Cerebellar nuclear complex (tissue), 1 donor: ENCODE measurements at places on chromosomes 6 and 20.
A peak's percentile ranks its signal among the peaks of the same experiment; 100 is the strongest.

DNA sequence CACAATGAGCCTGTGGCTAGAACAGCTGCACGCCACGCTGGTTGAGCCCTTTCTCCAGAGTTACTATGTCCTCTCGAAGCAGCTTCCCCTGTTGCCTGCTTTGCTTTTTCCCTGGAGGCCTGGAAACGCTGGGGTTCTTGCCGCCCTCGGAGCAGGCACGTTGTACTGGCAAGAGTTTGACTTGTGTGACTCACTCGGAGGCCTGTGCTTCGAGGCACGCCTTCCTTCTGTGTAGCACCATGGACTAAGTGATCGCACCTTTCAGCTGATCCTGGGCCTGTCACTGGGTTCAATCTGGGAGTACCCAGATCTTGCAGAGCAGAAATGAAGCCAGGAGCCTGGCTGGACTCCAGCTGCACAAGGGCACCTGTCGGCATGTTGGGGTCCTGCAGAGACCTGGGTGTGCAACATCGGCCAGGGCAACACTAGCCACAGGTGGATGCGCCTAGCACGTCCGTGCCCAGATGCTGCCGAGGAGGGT is 5.2 kb downstream of the INSM1 start:
- DNase-seq: no peak

GRCh38 chr20:11227602-11228001 is 553.8 kb upstream of the JAG1 start:
- DNase-seq: no peak

DNA sequence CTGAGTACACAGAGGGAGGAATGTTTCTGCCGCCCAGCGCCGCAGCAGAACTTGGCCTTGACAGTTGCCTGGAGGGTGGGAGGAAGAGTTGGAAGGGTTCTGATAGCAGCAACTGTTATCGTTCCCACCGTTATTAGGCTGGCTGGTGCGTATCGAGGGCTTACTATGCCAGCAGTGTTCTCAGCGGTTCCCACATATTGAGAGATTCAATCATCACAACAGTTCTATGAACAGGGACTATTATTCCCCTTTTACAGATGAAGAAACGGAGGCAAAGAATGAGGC is 380.1 kb upstream of the SULF2 start:
- no peak for DNase-seq

- no peak for DNase-seq
These were observed 472.2 kb downstream of the UTRN start for GRCh38 chr6:144757299-144757698.

DNA sequence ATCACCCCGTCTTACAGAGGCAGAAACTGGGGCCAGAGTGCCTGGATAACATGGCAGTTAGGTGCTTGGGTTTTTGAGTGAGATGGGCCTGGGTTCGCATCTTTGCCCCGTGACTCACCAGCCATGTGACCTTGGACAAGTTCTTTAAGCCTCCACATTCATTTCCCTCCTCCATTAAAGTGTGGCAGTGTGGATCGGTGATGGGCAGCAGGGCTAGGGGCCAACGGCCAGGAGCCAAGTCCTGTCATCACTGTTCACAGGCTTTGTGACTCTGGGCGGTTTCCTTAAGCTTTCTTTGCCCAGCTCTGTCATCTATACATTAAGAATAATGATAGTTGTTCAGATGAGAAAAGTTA is 85.5 kb upstream of the PMEPA1 start:
- no peak for DNase-seq

GRCh38 chr20:23131766-23132165 is 45.6 kb upstream of the CD93 start:
- DNase-seq: no peak

DNA sequence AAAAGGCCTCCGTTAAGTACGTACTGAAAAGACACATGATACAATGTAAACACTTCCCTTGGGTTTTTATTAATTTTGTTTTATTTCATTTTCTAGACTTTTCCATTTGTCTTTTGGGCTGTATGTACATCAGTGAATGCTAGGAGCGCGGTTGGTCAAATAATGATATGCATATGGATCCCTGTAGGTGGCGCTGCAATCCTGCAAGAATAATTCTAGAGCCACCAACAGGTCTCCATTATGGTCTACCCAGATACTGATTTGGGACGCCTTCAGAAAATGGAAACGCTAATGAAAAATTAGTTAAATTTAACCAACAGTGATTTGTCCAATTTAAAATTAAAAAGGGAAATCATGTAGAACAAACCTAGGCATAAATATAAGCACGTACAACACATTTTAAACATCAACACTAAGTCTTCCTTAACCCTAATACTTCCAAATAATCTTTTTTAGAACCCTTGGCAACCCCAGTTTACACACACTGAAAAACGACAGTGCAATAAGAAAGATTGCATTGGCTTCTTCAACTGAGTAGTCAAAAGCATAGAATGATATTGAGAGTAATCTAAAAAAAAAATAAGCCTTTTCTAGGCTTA is 433.5 kb downstream of the RFPL4B start:
- peak; percentile 24 for DNase-seq

DNA sequence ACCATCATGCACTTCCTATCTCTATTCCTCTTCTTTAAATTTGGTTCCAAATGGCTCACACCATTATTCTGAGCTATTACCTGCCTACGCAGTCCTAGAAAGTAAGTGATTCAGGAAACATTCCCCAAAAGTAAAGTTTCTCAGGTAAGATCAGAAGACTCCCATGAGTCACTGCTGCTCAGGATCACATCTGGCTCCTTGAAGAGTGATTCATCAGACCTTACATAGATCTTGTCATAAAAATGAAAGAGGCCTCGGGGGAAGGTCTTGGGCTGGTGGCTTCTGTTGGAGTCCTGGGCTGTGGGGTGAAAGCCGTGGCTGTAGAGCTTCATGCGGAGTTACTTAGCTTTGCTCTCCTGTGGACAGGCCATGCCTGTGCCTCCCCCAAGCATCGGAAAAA is 35.9 kb downstream of the PLG start:
- no peak for DNase-seq

DNA sequence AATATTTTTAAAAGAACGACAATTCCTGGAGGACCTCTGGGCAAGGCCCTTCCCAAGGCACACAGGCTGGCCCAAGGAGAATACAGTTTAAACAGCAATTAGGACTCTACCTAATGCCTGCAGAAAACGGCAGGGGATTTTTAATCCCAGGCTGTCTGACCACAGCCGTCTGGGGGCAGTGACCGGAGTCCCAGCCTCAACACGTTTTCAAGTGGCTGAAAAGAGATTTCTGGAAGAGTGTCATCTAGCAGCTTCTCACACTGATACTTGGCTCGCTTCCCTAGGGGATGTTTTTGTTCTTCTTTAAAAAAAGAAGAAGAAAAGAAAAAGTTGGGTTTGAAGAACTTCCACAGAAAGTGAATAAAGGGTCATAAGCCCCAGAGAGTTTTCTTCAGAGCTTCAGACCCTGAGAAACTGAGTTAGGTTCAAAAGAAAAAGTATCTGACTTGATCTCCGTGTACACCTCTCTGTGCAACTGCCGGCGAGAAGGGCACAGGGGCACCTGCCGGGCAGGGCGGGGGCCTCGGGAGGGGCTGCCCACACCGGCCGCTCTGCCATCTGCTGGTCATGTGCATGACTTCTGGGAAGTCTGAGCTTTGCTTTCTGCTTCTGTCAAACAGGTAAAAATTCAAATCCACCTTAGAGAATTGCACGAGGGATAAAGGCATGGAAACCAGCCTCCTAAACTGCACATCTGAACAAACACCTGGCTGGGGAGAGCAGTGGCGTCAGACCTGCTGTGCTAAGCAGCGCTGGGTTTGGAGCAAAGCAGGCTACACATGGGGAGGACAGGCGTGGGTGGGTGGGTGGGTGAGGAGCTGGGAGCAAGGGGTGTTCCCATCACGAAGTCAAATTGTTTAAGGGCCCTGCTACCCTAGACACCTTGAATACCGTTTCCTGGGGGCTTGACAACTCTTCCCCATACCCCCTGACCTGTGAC is 33.0 kb downstream of the RRBP1 start:
- no peak for DNase-seq

DNA sequence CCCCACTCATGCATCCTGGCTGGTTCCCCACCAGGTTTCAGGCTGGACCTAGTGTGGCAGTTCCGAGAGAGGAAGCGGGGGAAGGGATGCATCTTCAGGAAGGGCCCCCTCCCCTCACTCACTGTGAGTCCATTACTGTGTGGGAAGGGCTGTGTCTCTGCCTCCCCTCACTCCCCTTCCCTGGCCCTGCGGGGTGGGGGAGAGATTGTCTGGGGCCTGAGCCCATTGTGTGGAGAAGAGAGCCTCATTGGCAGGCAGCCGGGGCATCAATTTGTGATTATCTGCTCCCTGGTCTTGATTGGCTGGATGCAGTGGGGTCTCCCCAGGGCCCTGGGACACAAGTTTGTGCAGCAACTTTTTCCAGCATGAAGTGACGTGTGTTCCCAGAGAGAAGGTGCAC is 4.1 kb upstream of the MYT1 start:
- DNase-seq: no peak

DNA sequence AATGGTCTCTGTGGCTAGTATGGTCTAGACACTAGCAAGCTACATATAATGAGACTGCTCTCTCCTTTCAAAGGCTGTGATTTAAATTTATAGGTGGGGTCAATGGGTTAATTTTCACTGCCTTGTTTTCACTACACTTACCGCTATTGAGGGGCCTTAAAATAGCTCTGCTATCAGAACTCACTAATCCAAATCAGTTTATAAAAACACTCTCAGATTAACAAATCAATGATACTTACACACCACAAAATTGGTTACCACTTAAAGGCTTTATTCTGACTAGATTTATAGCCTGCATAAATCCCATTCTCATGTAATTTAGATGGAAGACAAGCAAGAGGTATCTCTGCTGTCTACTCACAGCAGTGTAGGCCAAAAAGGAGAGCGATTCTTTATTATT is 313.0 kb upstream of the AGPAT4 start:
- no peak for DNase-seq

DNA sequence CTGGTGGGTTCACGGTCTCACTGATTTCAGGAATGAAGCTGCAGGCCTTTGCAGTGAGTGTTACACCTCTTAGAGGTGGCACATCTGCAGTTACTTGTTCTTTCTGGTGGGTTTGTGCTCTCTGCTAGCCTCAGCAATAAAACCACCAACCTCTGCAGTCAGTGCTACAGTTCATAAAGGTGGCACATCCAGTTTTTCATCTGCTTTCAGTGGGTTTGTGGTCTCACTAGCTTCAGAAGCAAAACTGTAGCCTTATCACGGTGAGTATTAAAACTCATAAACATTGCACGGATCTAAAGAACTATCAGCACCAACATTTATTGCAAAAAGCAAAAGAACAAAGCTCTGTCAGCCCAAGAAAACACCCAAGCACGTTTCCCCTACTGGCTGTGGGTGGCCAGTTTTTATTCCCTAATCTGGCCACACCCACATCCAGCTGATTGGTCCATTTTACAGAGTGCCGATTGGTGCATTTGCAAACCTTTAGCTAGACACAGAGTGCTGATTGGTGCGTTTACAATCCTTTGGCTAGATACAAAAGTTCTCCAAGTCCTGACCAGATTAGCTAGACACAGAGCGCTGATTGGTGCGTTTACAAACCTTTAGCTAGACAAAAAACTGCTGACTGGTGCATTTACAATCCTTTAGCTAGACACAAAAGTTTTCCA is 3.4 kb upstream of the TMEM14C start:
- DNase-seq: no peak
